ENCODE measurements at places on chromosomes 4 and X.

DNA sequence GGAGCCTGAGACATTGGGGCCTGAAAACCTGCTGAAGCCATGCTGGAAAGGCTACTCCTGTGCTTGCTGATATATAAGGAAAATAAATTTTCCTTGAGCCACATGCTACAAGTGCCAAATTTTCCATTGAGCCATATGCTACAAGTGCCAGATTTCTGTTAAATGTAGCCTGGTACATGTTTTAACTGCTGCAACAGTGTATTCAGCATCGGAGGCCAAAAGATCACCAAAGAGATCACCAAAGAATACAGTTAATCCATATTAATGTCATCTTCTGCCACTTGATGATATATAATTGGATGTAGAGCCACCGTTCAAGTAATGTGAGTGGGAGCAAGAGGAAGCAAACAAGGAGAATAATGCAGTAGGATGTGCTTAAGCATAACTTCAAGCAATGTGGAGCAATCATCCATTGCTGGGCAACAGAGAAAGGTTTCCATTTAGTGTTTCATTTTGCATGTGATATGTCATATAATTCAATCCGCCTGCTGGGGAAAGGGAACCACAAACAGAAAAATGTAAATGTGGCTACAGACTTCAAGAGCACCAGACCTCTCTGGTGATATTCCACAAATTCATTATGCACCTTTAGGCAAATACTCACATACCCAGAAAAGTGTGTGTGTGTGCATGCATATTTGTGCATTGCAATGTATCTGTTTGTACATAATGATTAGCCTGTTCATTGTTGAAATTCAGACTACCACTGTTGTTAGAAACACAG is 295.9 kb downstream of the KCNIP4 start:
- DNase-seq: no peak

- DNase-seq: no peak
These were observed 3.8 kb downstream of the PLAC1 start for GRCh38 chrX:134654398-134655012.

- no peak for DNase-seq
These were observed 134.9 kb downstream of the CORIN start for GRCh38 chr4:47703008-47703407.

DNA sequence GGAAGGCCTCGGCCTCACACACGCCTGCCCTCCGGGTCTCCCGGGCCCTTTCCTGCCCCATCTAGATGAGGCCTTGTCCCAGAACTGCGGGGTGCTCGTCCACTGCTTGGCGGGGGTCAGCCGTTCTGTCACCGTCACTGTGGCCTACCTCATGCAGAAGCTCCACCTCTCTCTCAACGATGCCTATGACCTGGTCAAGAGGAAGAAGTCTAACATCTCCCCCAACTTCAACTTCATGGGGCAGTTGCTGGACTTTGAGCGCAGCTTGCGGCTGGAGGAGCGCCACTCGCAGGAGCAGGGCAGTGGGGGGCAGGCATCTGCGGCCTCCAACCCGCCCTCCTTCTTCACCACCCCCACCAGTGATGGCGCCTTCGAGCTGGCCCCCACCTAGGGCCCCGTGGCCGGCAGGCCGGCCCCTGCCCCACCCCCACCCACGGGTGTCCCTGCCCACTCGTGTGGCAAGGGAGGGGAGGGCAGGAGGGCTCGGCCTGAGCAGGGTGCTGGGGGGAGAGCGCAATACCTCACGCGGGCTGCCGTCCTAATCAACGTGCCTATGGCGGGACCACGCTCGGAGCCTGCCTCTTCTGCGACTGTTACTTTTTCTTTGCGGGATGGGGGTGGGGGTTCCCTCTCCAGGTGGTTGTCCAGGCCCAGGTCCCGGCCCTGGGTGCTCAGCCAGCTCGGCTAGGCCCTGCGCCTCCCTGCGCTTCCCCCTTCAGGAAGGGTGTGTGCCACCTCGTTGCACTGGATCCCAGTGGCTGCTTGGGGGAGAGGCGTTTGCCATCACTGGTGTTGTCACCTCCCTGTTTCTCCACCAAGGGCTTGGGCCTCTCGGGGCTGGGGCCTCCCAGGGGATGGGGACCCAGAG is 3.1 kb downstream of the DUSP9 start:
- DNase-seq: no peak

- no peak for DNase-seq
These were observed 7.4 kb upstream of the SMS start for GRCh38 chrX:21933077-21933476.

All from HS-5 (cell line).